ENCODE measurements at places on chromosomes 11 and 22.

GRCh38 chr22:44162960-44163359 lies 17.8 kb upstream of the PARVG start:
- no peak for DNase-seq

DNA sequence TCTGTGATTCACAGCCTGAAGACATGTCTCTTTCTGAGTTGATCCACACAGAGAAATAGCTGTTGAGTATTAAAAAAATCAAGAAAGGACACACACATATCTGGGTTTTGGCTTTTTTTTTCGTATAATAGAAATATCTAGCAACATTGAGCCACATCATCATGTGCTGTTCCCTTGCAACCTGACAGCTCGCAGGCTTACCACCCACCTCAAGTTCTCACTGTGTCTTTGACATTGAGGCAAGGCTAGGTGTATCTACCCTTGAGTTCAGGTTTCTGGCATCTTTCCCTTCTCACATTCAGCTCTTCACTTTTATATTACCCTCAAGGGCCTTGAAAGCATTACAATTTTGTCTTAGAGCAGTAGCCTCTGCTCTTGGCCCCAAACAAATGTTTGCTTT lies 490.3 kb upstream of the KIRREL3 start:
- no peak for DNase-seq

GRCh38 chr11:72750086-72750485 lies 2.1 kb downstream of the ARAP1 start:
- DNase-seq = no peak

GRCh38 chr11:70378506-70379134 lies 19.7 kb upstream of the CTTN start:
- DNase-seq = no peak

- no peak for DNase-seq
Measured at GRCh38 chr11:71188886-71189767, 63.2 kb downstream of the SHANK2 start.

Measured in fibroblast of skin of left biceps (primary cell).